Activated effector memory CD4-positive, alpha-beta T cell treated with anti-CD3 and anti-CD28 coated beads, Interleukin-2, amount 50 U/mL, for 16 hours (primary cell): ENCODE measurements at places on chromosomes 1 and 21.
A peak's percentile ranks its signal among the peaks of the same experiment; 100 is the strongest.

- no peak for DNase-seq
Measured at GRCh38 chr1:50426108-50426700, 3.0 kb upstream of the DMRTA2 start.

- DNase-seq = no peak
Measured at GRCh38 chr21:15498455-15498854, 231.3 kb upstream of the USP25 start.

- DNase-seq = no peak
Measured at GRCh38 chr1:78743626-78744025, 94.0 kb downstream of the IFI44 start.

DNA sequence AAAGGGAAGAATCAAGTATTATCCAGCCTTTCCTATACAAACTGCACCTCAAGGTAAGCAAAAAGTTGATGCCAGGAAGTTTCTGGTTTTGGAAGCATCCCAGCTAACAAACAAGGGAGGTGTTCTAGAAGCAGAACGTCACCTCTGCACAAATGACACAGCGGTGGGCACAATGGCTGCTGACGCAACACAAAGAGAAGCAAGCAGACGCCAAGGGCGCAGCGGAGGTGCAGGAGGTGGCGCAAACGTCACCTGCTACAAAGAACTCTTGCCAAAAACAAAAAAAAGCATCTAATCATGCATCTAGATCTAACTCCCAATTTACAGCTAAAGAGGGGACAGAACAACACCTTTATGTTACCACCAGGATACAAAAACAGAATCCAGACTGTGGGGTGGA is 88.5 kb downstream of the NPHP4 start:
- peak; percentile 21 for DNase-seq

- DNase-seq = no peak
Measured at GRCh38 chr1:29593601-29594382, 357.5 kb downstream of the PTPRU start.
